Transverse colon (tissue), 4 donors: ENCODE measurements at places on chromosomes 12 and 14. TPM values are rescaled to one million over a fixed set of nuclear protein-coding genes. Genes with fewer than 3 reads are reported as not detected.

POTEG gene
- not detected for total RNA-seq

RDH16 gene
- total RNA-seq, result not detected

GSG1 gene
- not detected for total RNA-seq

GTF2H3 gene
- 10.9 TPM for total RNA-seq

TGM1 gene
- total RNA-seq, result 1.4 TPM

DCN gene
- 511 TPM for total RNA-seq

PRICKLE1 gene
- 4.4 TPM for total RNA-seq

MANSC4 gene
- not detected for total RNA-seq

PLA2G1B gene
- total RNA-seq, result not detected

ZNF384 gene
- total RNA-seq, result 47.8 TPM

LTA4H gene
- 67.5 TPM for total RNA-seq

GLT1D1 gene
- not detected for total RNA-seq

SOX5 gene
- 3.0 TPM for total RNA-seq

GRCh38 chr12:125178222-125178621 is 113.0 kb downstream of the AACS start:
- H3K36me3 ChIP-seq, result no peaks in the 10 kb centered on the region
- H3K4me3 ChIP-seq, result no peak overlapping the region
- DNase-seq, result no peak
- peaks cover 31% of the 10 kb centered on the region for H3K27me3 ChIP-seq
- no peak overlapping the region for H3K27ac ChIP-seq
- H3K4me1 ChIP-seq, result no peaks in the 10 kb centered on the region

GRCh38 chr12:81627336-81628189 is 131.6 kb downstream of the PPFIA2 start:
- H3K36me3 ChIP-seq, result no peaks in the 10 kb centered on the region
- H3K4me3 ChIP-seq, result no peak overlapping the region
- no peak overlapping the region for H3K27ac ChIP-seq
- no peaks in the 10 kb centered on the region for H3K4me1 ChIP-seq

- H3K4me1 ChIP-seq, result no peaks in the 10 kb centered on the region
- H3K36me3 ChIP-seq, result no peaks in the 10 kb centered on the region
- no peak overlapping the region for H3K27ac ChIP-seq
- H3K27me3 ChIP-seq, result no peaks in the 10 kb centered on the region
- no peak overlapping the region for H3K4me3 ChIP-seq
- no peak for DNase-seq
Measured at GRCh38 chr14:93888995-93889394, 38.1 kb upstream of the FAM181A start.

- H3K27me3 ChIP-seq, result no peaks in the 10 kb centered on the region
- H3K27ac ChIP-seq, result no peak overlapping the region
- no peak for DNase-seq
Measured at GRCh38 chr12:42539696-42540095, 49.9 kb downstream of the PRICKLE1 start.

- H3K36me3 ChIP-seq, result no peaks in the 10 kb centered on the region
- no peak overlapping the region for H3K27ac ChIP-seq
- no peaks in the 10 kb centered on the region for H3K4me1 ChIP-seq
- H3K4me3 ChIP-seq, result no peak overlapping the region
- no peak for DNase-seq
- no peaks in the 10 kb centered on the region for H3K27me3 ChIP-seq
Measured at GRCh38 chr12:97016163-97016562, 109.1 kb downstream of the NEDD1 start.

- H3K27ac ChIP-seq, result no peak overlapping the region
- H3K27me3 ChIP-seq, result no peaks in the 10 kb centered on the region
- DNase-seq, result no peak
- no peaks in the 10 kb centered on the region for H3K4me1 ChIP-seq
- no peak overlapping the region for H3K4me3 ChIP-seq
- no peaks in the 10 kb centered on the region for H3K36me3 ChIP-seq
Measured at GRCh38 chr12:10571141-10571540, 42.3 kb downstream of the MAGOHB start.

DNA sequence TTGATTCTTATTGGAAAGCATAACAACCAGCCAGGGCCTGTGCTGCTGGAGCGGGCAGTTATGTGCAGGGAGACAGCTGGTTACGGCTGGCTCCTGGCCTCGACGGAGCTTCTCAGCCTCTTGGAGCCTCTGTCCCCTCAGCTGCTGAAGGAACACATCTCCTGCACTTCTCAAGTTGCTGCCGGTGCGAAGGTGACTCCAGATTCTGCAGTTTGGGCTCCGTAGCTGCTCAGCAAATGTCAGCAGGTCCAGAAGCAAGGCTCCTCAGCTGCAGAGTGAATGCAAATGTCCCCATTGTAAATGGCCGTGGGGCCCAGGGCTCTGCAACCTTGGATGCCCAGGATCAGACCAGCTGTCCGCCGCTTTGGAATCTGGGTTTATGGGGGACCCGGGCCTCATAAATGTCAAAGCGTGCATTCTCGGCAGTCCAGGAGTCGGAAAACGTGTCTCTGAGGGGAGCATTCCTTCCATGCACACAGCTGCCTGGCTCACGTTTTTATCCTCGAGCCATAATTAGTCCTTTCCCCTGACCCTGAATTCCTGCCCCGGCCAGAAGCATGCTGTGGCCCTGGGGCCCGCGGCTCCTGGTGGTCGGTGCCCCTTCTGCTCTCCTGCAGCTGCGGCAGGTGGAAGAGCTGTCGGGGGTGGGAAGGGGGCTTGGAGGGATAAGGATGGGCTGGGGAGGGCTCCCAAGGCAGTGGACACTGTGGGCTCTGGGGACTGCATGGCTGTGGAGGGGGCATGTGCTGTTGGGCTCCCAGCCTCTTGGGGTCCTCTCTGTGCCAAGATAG is 106.0 kb downstream of the KIF26A start:
- no peaks in the 10 kb centered on the region for H3K4me1 ChIP-seq
- H3K4me3 ChIP-seq, result no peak overlapping the region
- no peaks in the 10 kb centered on the region for H3K36me3 ChIP-seq
- H3K27ac ChIP-seq, result no peak overlapping the region
- peak; percentile 2 for DNase-seq

DNA sequence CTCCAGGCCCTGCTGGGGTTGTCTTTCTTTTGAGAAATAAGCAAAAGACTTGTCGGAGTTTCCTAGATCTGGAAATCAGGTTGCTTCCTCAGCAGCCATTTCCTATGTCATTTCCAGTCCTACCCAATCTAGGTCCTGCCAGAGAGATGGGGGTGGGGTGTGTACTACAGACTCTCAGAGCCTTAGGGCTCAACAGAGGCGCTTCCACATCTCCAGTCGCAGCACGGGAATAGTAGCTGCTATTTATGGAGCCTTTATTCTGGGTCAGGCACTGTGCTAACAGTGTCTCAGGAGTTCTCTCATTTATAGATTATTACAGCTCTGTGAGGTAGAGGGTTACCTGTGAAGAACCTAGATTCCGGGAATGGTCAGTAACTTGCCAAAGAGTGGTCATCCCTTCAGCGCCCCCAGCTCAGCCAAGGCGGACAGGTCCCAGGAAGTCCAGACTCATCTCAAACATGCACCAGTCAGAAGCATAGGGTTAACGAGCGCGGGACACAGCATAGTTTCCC is 21.9 kb downstream of the DHRS2 start:
- H3K27ac ChIP-seq, result no peak overlapping the region
- no peaks in the 10 kb centered on the region for H3K4me1 ChIP-seq
- no peak for DNase-seq
- H3K4me3 ChIP-seq, result no peak overlapping the region
- no peaks in the 10 kb centered on the region for H3K27me3 ChIP-seq
- H3K36me3 ChIP-seq, result no peaks in the 10 kb centered on the region

DNA sequence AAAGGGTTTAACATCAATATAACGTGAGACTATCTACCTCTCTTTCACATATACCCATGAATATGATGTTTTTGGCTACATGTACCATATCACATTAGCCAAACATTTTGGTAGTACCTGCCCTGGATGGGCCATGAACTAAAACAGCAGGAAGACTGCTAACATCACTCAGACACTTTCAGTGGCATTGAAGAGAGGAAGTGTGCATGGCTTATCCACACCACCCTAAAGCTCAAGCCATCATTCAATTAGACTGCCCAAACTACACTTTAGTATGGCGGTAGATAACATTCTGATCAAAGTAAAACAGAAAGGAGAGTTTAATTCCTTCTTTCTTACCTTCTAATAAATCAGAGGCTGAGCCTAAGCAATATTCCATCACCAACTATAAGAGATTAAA is 103.0 kb downstream of the PEBP1 start:
- H3K27me3 ChIP-seq, result no peaks in the 10 kb centered on the region
- DNase-seq, result no peak
- H3K4me3 ChIP-seq, result no peak overlapping the region
- no peak overlapping the region for H3K27ac ChIP-seq
- peaks cover 42% of the 10 kb centered on the region for H3K36me3 ChIP-seq
- peaks cover 2% of the 10 kb centered on the region for H3K4me1 ChIP-seq

DNA sequence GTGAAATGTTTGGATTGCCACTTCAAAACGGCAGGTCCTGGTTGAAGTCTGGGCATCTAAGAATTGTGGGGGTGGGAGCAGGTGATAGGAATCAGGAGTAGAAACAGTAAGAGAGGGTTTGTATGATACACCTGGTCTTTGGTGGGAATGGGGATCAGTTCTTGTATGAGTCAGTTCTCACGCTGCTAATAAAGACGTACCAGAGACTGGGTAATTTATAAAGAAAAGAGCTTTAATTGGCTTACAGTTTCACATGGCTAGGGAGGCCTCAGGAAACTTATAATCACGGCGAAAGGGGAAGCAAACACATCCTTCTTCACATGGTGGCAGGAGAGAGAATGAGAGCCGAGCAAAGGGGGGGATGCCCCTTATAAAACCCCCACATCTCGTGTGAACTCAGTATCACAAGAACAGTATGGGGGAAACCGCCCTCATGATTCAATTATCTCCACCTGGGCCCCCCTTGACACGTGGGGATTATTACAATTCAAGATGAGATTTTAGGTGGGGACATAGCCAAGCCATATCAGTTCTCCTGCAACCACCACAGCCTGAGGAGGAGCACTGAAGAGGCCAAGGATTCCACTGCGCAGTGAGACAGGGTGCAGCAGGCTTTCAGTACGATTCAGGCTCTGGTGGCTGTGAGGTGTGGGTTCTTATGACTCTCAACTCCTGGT is 52.1 kb downstream of the DRAM1 start:
- DNase-seq, result no peak
- H3K4me3 ChIP-seq, result no peak overlapping the region
- no peak overlapping the region for H3K27ac ChIP-seq
- H3K27me3 ChIP-seq, result no peaks in the 10 kb centered on the region
- H3K36me3 ChIP-seq, result no peaks in the 10 kb centered on the region

GRCh38 chr14:88297306-88297705 is 25.8 kb downstream of the KCNK10 start:
- no peak overlapping the region for H3K4me3 ChIP-seq
- H3K4me1 ChIP-seq, result no peaks in the 10 kb centered on the region
- DNase-seq, result no peak

DNA sequence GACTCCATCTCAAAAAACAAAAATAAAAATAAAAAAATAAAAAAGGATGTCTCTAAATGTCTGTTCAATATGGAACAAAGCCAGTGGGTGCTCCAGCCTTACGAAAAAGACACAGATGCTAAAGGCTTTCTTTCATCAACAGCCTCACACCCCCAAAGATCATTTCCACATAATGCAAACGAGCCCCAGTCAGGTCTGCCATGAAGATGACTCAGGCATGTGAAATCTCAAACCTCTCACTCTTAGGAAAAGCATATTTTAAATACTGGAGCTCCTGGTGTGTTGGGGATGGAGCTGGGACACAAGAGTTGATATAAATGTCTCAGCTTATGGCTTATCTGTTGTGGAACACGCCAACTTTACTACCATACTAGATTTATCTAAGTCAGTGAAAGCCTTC is 49.9 kb upstream of the PLXNC1 start:
- H3K27ac ChIP-seq, result no peak overlapping the region
- no peaks in the 10 kb centered on the region for H3K36me3 ChIP-seq
- H3K4me1 ChIP-seq, result peaks cover 6% of the 10 kb centered on the region
- no peak for DNase-seq
- no peaks in the 10 kb centered on the region for H3K27me3 ChIP-seq

- no peaks in the 10 kb centered on the region for H3K4me1 ChIP-seq
- no peak overlapping the region for H3K27ac ChIP-seq
- no peak for DNase-seq
- H3K4me3 ChIP-seq, result no peak overlapping the region
- no peaks in the 10 kb centered on the region for H3K36me3 ChIP-seq
Measured at GRCh38 chr12:113835896-113836295, 130.2 kb downstream of the RBM19 start.

- H3K27ac ChIP-seq, result no peak overlapping the region
- no peaks in the 10 kb centered on the region for H3K27me3 ChIP-seq
- no peaks in the 10 kb centered on the region for H3K36me3 ChIP-seq
- DNase-seq, result peak; percentile 47
Measured at GRCh38 chr12:16299403-16299802, 21.9 kb upstream of the SLC15A5 start.

DNA sequence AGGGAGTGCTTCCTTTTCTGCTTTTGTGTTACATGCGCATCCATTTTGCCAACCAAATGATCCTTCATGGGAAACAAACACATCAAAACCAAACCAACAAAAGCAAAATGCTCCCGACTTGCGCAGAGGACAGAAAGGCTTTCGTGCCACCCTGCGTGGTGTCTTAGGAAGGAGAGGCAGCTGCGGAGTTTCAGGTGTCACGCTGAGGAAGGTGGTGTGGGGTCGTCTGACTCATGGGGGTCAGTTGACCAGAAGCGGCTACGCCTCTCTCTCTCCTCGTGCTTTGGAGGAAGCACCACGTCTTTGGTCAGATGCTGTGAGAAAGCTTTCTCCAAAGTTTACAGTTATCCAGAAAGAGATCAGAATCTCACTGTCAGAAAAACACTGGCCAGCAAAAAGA is 7.9 kb downstream of the EMP1 start:
- no peak for DNase-seq
- H3K4me3 ChIP-seq, result no peak overlapping the region
- H3K27ac ChIP-seq, result no peak overlapping the region
- peaks cover 22% of the 10 kb centered on the region for H3K27me3 ChIP-seq
- H3K4me1 ChIP-seq, result peaks cover 8% of the 10 kb centered on the region

DNA sequence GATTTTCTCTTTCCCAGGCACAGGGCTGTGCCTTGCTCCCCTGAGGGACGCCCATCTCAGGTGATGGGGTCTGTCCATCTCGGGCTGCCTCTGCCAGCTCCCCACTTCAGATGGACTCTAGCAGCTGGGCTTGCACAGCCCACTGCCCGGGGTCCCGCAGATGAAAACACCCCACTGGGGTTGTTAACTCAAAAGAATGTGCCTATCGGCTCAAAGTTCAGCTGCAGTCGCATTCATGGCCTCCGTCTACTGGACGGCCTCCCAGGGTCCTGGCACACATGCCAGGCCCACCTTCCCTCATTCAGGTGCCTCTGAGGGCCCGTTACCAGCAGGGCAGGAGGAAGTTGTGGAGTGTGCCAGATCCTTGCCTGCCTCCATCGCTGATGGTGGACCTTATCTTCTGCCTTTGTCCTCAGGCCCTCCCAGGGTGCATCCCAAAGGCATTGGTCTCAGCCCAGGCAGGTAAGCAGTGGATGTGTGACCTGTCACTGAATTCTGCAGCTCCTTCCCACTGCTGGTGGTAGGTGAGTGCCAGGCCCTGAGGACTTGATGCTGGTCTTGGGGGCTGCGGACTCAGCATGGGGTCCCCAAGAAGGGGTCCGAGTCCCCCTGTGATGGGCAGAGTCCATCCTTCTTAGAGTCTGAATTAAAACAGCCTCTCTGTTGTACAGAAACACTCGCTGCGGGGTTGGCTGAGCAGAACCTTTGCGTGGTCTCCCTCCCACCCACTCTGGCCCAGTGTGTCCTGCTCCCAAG is 324.6 kb upstream of the DIO3 start:
- no peaks in the 10 kb centered on the region for H3K27me3 ChIP-seq
- H3K4me1 ChIP-seq, result no peaks in the 10 kb centered on the region
- no peaks in the 10 kb centered on the region for H3K36me3 ChIP-seq

- H3K27ac ChIP-seq, result no peak overlapping the region
- H3K4me1 ChIP-seq, result no peaks in the 10 kb centered on the region
- no peaks in the 10 kb centered on the region for H3K27me3 ChIP-seq
- H3K4me3 ChIP-seq, result no peak overlapping the region
Measured at GRCh38 chr12:60191676-60192359, 596.0 kb downstream of the SLC16A7 start.
